ENCODE measurements at places on chromosomes 12 and 14.

DNA sequence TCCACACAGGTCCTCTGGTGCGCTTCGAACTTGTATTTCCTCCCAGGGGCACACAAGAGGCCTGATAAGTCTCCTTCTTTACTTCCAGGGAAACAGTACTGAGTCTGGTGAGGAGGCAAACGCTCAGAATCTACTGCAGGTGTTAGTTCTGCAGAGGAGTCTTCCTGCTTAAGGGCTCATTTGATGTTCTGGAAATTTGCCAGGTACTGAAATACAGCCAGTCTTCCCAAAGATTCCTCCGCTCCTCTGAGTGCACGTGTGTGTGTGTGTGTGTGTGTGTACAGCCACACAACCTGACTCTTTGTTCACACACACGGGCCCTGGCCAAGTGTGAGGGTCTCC, 92.0 kb downstream of the FBXL14 start:
- DNase-seq = no peak

GRCh38 chr12:66359300-66359699, 57.0 kb downstream of the HELB start:
- DNase-seq = no peak

DNA sequence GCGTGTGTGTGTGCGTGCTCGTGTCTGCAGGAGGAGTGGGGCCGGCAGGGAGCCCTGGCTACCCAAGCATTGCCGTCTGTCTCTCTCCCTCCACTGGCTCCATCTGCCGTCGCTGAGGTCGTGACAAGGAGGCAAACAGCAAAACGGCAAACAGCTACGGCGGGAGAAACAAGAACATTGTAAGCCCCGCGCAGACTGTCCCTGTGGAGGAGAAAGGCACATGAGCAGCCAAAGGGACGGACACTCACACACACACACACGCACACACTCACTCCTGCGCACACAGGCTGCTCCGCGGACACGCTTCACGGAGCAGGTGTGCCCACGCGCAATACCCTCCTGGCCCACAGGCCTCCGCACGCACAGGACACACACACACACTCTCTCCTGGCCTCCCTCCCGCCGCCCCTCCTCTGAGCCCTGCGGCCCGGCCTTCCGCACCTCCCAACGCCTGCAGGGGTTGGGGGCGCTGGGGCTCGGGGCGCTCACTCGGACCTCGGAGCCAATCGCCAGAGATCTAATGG, 905 bp downstream of the CISTR start:
- DNase-seq = no peak

DNA sequence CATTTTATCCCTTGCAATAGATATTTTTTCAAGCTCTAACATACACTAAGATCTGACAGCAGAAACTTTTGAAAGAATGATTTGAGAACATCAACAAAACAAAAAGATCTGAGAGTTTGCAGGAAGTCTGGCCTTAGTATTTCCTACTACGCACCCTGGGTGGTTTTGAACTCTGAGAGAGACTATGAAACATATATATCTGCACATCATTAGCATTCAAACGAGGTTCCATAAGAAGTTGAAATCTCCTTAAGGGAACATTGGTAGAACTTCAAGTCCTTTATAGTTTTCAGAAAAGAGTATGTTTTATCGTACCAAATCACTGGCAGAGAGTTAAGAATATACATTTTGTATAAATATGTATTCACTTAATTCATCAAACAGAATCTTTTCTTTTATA, 86.3 kb downstream of the RMST start:
- DNase-seq = no peak

DNA sequence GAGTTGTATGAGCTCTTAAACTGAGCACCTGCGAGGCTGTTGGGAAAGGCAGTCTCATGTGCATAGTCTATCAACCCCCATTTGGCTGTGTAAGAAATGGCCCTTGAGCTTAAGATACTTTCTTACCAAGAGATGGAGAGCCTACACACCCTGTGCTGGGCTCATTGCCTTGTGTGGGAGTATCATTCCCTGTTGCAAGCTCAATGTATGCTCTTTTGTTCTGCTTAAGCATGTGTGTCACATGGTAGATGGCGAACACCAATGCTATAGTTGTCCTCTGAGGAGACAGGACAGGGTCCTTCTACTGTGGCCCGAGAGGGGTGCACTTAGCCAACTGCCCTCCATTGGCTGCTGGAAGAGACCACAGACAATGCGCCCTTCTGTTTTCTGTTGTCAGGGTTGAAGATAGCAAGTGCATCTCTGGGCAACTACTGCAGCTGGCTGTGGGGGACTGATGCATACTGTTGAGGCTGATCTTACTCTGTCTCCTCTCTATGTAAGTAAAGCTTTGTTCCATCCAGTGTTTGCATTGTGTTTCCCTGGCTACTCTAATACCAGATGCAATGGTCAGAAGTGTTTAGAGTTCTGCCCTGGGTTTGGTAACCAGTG, 79.5 kb downstream of the PTPRB start:
- DNase-seq = no peak

- DNase-seq = no peak
These were observed 8.2 kb upstream of the FOXG1 start for GRCh38 chr14:28758253-28758884.

GRCh38 chr14:56341766-56342493, 223.7 kb downstream of the PELI2 start:
- no peak for DNase-seq

DNA sequence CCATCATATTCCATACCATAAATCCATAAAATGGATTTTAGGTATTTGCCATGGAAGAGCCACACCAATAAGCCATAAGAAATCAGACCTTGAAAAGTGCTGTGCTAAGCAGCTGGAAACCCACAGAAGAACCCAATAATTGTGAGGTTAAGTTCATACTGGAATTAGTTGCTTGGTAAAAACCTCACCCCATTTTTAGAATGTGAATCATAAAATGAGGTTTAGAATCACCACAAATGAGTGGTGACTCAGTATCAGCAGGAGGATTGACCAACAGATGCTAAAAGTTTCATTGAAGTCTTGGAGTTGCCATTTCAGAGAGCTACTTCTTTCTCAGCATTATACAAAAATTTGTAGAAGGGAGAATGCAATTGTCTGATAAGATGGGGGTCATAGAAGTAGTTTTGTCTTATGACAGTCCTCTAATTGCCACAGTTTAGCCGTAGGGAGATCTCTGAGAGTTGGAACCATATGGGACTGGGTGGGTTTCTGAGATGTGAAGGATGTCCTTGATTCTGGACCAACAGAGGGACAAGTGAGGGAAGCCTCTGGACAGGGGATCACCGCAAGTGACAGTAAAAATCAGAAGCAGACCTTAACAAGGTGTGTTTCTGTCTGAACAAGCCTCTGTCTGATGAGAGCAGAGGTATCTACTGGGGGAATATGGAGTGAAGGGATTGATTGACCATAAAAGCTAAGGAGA, 1.4 kb upstream of the STON2 start:
- no peak for DNase-seq

DNA sequence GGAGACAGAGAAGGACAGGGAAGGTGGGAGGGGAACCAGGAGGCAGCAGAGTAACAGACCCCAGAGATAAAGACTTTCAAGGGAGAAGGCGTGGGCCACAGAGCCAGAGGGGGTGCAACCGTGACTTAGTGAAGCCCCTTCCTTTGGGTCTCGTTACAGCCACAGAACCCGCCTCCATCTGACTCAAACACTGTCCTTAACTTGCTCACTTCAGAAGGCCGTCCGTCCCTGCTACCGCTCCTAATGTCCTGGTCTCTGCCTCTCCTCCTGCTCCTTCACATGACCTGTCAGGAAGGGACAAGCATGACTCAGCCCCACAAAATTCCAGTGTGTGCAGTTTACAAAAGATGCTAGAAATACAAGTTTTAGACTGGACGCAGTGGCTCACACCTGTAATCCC, 18.0 kb downstream of the RIMBP2 start:
- no peak for DNase-seq

DNA sequence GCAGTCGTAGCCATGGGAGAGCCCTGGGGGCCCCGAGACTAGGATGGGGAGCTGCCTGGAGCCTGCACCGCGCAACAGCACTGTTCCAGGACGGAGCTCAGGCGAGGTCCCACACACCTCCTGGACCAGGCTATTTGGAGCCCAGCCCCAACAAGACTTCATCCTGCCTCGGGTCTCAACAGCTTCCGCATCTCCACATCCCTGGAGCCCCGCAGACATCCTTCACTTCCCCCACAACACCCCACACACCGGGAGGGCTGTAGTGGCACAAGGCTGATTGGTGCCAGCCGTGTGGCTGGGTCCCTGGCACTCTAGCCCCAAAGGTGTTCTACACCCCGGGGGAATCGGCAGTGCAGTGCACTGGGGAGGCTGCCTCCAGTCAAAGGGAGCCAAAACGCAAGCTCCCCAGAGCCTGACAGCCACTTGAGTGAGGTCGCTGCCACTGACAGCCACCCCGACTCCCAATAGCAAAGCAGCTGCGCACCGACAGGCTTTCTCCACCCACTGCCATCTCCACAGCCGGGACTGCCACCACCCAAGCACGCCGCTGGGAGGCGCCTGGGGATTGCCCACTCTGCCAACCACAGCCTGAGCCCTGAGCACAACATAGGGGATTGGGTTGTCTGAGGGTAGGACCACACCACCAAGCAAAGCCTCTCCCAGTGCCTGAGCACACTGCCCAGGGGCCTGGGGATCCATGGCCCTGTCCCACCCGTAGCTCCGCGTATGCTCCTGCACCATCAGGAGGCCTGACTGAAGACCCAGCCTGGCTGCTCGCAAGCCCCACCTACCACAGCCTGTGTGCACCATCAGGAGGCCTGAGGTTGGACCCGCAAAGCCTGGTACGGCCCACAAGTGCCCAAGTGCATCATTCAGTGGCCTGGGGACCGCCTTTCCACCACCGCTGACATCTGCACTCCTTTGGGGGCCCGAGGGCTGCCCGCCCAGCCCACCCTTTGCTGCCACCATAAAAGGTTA, 13.2 kb upstream of the KLRF1 start:
- DNase-seq = peak; percentile 68

- DNase-seq = peak; percentile 89
These were observed 36.1 kb upstream of the OR5AU1 start for GRCh38 chr14:21191809-21192446.

GRCh38 chr12:7190268-7191055, 976 bp downstream of the PEX5 start:
- DNase-seq = peak; percentile 66

GRCh38 chr12:52006726-52007157, at the start of gene TAMALIN:
TAMALIN (plus strand) TSS chr12:52006946; CDS start chr12:52007020, 74 bp downstream.
- peak; percentile 81 for DNase-seq

DNA sequence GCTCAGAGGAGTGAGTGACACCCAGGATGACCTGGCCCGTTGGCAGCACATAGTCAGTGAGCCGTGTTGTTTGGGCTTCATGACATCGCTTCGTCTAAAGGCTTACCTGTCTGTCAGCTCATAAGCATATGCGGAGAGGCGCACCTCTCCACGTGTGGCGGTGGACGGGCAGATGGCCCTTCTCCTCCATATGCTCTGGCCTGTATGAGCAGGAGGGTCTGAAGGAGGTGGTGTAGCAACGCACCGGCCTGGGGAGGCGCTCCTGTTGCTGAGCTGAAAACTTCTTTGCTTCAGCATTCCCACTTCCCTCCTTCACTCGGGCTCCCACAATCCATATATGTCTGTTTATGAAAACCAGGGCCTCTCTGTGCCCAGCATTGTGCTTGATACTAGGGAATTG, 186.1 kb downstream of the TSPAN9 start:
- DNase-seq = no peak

GRCh38 chr14:68655911-68656316, 137.0 kb downstream of the ZFP36L1 start:
- DNase-seq = no peak

DNA sequence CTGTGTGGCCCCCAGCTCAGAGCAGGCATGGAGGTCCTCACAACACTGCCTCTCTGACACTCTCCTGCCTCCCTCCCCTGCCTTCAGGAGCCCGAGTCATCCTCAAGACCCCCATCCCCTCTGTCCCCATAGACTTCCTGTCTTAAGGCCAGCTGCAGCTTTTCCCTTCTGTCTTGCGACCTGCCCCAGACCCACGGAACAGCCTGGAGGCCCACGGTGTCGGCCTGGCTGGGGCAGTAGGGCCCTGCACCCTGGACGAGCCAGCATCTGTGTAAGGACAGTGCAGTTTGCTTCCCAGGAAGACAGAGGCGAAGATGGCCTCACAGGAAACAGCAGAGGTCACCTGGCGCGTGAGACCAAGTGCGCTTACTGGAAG, 9.7 kb downstream of the TEDC1 start:
- DNase-seq = no peak

Data from heart left ventricle (tissue), 16 donors.